CD4-positive, alpha-beta T cell treated with Interleukin-15 for 1 hour (primary cell): ENCODE measurements at places on chromosomes 5 and 9.

DNA sequence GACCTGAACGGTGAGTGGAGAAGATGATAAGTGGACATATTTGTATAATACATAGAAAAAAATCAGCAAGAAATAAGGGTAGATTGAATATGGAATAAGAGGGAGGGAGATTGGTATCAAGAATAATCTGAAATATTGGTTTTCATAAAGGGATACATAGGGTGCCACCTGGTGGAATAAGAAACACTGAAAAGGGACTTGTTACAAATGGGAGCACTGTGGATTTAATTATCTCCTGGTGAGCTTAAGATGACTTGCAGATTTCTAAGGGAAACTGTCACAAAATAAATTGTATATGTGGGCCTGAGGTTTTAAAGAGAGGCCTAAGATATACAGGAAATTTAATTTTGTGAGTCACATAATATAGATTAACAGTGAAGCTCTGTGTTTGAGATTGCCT lies 1403.5 kb upstream of the CDH18 start:
- DNase-seq = no peak

GRCh38 chr9:93182572-93182971 lies 1.4 kb upstream of the WNK2 start:
- DNase-seq = no peak

GRCh38 chr5:143008809-143009521 lies 238.8 kb downstream of the ARHGAP26 start:
- DNase-seq = peak; percentile 91

GRCh38 chr5:73983644-73984043 lies 357.6 kb downstream of the ARHGEF28 start:
- DNase-seq = no peak

- DNase-seq = no peak
Measured at GRCh38 chr9:128073253-128073886, 5.3 kb downstream of the SLC25A25 start.

DNA sequence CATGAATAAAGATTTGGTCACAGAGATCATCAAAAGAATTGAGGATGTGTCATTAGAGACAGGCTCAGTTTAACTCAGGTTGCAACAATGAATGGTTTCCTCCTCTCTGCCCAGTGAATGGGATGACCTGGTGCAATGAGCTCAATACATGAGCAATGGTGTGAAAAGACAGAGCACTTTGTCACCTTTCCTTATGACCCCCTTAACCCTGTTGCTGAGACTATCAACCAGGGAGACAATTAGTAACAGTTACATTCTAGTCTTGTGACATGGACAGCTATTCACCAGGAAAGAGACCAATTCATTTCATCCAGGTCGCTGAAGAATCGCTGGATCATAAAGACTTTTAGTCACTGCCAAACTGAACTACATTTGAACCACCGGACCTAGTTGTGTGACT lies 19.9 kb upstream of the CDH6 start:
- no peak for DNase-seq

- no peak for DNase-seq
Measured at GRCh38 chr9:34454571-34455065, 3.8 kb downstream of the FAM219A start.

- DNase-seq = no peak
Measured at GRCh38 chr5:71957292-71957898, 149.9 kb upstream of the MAP1B start.

- DNase-seq = peak; percentile 47
Measured at GRCh38 chr9:117718085-117718484, 13.9 kb downstream of the TLR4 start.
